Cerebellar nuclear complex (tissue), 1 donor: ENCODE measurements at places on chromosomes 6 and 20.

DNA sequence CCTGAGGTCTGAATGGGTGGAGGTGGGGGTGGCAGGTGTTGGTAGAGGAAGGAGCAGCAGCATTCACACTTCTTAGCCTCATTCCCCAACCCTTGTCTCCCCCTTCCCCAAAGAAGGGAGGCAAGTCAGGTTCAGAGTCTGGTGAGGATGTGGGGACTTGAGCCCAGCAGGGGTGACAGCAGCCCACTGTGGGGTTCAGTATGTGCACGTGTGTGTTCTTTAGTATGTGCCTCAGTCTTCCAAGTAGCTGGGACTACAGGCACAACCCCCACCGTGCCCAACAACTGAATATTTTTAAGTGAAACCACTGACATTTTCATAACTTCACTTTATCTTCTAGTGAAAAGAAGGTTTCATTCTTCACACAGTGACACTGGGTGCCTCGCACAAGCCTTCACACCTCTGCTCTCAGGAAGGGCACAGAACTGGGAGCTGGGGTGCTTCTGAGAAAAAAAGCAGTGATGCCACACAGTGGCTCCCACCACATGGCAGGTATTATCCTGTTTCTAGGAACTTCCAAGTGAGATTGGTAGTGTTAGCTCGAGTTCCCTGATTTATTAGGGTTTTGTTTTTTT, 33.4 kb upstream of the PRELID3B start:
- no peak for DNase-seq

DNA sequence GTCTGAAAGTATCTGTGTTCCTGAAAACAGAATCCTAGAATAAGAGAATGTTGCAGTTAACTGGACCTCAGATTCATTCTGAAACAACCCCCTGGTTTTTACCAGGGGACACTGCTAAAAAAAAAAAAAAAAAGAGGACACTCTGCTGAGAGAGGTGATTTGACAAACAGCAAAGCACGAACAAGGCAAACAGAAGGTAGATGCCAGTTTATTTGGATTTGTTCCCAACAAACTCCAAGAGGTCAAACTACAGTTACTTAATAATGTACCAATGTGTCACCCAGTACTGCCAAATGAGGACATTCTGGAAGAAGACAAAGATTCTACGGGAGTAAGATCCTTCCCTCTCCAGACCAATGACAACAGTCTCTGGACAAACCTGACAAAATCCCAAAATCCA, 40.6 kb upstream of the SLC22A16 start:
- no peak for DNase-seq

DNA sequence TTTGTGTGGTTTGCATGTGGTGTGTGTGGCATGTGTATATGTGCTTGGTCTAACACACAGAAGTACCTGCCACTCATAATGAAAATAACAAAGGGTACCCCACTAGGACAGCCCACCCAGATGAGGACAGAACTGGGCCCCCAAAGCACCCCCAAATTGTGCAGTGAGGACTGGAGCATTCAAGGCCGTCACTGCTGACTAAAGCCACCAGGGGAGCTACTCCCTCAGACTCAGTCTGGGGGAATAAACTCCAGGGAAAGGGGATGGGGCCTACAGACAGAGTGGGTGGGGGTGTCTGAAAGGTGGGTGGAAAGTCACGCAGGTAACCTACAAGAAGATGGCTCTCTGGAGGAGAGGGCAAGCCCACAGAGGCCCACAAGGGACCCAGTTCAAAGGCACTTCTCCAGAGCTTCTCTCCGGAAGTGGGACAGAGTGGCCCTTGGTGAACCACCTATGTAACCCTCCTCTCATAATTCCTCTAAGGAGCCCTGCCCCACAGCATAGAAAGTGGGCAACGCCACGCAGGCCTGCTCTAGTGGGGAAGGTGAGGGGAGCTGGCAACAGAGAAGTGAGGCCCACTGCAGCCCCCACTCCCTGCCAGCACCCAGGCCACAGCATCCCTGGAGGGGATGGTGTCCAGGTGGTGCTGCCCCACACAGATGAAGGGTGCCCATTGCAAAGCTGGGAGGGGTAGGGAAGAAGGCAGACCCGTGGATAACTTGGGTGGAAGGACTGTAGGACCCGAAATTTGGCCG, 122.8 kb upstream of the MAFB start:
- DNase-seq = no peak

DNA sequence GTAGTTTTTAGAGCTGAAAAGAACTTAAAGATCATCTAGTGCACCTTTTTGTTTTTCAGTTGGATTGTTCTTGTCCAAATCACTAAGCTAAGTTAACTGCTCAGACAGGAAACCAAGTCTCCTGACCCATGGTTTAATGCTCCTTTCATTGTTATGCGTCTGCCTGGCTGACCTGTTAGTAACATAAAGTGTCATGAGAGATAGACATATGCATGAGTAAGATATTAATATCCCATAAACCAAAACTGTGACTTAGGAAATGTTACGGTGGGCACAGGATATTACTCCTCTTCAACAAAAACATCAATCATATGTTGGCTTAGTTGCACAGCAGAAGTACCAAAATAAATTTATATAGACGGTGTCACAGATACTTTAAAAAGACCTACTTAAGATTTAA, 84.0 kb downstream of the ESR1 start:
- DNase-seq = no peak

GRCh38 chr6:7691675-7692452, 34.0 kb upstream of the BMP6 start:
- DNase-seq = no peak

- DNase-seq = no peak
These were observed 4.1 kb upstream of the HSPA12B start for GRCh38 chr20:3728354-3728753.

GRCh38 chr6:109393886-109394281, 11.6 kb upstream of the CD164 start:
- no peak for DNase-seq

GRCh38 chr6:40482532-40482931, 104.6 kb downstream of the LRFN2 start:
- DNase-seq = no peak

- no peak for DNase-seq
These were observed 457.2 kb downstream of the KIF16B start for GRCh38 chr20:16115911-16116552.

DNA sequence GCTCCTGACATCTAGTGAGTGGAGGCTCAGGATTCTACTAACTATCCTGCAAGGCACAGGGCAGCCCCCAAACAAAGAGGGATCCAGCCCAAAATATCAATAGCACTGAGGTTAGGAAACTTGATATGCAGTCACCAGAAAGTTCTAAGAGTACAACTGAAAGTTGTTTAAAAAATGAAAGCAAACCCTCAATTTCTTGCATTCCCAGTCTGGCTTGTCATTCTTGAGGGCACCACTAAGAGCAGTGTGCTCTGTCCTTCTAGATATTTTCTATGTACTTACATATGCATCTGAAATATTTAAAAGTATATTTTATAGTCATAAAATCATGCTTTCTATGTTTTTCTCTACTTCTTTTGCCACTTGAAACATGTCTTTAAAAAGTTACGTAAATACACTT, 35.9 kb downstream of the CST8 start:
- DNase-seq = no peak
